ENCODE measurements at places on chromosomes 16 and 17.
A peak's percentile ranks its signal among the peaks of the same experiment; 100 is the strongest.

GRCh38 chr17:81340607-81341515 is 45.8 kb upstream of the SLC38A10 start:
- no peak for DNase-seq

DNA sequence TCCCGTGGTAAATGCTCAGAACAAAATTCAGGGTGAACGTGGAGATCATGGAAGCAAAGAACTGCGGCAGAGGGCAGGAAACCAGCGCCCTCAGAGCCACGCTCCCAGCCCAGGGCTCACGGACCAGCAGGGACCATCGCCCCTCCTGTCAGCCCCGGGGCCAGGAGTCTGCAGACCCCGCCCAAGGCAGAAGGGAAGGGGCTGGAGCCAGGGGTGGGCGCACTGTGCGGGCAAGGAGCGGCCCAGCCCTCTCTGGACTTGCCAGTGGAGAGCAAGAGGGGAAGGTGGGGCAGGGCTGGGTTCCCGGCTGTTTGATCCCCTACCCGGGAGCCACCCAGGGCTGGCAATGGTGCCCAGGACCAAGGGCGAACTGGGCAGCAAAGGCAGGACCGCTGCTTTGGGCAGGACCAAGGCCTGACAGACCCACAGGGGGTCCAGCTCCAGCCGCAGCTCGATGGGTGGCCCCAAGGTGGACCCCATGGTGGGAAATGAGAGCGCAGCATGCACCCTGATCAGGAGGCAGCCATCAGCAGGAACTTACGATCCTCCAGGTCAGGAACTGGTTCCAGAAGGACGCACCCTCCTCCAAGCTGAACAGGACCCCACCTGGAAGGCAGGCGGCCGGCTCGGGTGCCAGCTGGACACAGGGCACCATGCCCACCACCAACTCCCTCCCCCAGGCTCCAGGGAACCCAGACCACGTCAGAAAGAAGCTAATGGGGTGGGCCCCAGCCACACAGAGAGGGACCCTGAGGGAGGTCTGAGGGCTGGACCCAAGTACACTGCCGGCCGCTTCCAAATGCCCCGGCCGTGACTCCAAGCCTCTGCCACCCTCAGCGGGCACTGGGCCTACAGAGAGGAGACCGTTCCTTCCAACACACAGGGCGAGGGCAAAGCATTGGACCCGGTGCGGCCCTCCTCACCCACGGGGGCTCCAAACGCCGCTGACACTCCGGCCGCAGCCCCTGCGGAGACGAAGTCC is 11.1 kb upstream of the CCDC154 start:
- no peak for DNase-seq

- DNase-seq = no peak
Measured at GRCh38 chr17:54404259-54404658, 496.4 kb upstream of the TOM1L1 start.

DNA sequence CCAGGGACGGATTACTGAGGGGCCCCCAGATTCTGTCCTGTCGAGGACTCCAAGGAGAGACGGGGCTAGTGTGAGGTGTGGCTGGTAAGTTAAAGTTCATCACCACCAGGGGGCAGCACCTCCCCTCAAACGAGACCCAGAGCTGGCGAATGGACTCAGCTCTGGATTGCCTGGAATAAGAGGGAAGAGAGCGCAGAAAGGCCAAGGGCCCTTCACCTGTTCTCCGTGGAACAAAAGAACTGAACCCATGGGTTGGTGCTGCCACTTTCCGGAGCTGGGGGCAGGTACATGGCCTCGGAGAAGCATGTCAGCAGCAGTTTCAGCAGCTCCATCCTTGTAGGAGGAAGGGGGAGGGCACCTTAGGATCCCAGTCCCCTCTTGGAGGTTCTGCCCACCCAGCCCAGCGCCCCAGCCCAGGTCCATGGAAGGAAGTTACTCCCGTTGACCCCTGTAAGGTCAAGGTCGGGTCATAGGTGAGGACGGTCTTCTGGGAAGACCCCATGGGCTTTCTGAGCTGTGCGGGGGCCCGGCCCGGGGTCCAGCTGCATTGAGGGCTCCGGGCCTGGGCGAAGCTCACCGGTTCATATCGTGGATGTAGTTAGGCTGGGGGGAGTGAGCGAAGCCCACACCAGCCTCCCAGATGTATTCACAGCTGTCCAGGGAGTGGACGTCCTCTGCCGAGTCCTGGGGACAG is 10.8 kb downstream of the HID1 start:
- peak; percentile 78 for DNase-seq

GRCh38 chr17:8681170-8681949 is 50.8 kb upstream of the MYH10 start:
- peak; percentile 82 for DNase-seq

DNA sequence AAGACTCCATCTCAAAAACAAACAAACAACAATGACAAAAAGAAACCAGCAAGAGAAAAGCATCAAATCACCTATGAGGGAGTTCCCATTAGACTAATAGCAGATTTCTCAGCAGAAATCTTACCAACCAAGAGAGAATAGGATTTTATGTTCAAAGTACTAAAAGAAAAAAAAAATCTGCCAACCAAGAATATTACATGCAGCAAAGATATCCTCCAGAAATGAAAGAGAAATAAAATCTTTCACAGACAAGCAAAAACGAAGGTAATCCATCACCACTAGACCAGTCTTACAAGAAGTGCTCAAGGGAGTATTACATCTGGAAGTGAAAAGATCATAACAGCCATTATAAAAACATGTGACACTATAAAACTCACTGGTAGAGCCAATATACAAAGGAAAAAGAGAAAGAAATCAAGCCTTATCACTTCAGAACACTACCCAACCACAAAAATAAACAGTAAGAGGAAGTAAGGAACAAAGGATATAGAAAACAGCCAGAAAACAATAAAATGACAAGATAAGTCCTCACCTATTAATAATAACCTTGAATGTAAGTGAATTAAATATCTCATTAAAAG is 66.3 kb downstream of the STX8 start:
- DNase-seq = no peak

DNA sequence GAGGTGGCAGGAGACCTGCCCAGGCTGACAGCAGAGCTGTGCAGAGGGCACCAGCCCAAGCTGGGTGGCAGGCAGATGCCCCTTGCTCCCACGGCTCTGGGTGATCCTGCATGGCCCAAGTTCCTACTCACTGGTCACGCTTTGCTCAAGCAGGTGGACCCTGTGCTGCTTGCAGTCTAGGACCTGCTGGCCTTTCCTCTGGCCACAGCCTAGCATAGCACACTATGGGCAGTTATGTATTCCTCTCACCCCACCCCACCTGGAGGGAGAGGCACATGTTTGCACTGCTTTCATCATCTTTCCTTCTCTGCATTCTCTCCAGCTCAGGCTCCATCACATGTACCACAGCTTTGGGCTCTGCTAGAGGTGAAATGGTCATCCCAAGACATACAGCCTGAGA is 19.6 kb upstream of the SREBF1 start:
- DNase-seq = no peak

DNA sequence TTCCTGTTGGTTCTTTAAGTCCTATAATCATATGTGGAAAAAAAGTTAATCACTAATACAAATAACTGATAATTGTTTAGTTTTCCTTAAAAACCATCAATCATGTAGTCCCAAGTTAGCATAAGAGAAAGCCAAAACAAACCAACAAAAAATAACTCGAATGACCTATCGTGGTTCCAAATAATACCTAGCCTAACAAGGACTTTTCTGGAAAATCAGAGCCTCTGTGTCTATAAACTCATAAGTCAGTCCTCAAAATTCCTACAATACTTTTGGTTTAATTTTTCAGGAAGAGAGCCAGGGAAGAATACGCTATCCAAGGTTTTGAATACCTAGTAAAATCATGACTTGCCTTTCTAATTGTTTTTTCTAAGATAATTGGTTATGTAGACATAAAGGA is 975.3 kb upstream of the SOX9 start:
- peak; percentile 1 for DNase-seq

DNA sequence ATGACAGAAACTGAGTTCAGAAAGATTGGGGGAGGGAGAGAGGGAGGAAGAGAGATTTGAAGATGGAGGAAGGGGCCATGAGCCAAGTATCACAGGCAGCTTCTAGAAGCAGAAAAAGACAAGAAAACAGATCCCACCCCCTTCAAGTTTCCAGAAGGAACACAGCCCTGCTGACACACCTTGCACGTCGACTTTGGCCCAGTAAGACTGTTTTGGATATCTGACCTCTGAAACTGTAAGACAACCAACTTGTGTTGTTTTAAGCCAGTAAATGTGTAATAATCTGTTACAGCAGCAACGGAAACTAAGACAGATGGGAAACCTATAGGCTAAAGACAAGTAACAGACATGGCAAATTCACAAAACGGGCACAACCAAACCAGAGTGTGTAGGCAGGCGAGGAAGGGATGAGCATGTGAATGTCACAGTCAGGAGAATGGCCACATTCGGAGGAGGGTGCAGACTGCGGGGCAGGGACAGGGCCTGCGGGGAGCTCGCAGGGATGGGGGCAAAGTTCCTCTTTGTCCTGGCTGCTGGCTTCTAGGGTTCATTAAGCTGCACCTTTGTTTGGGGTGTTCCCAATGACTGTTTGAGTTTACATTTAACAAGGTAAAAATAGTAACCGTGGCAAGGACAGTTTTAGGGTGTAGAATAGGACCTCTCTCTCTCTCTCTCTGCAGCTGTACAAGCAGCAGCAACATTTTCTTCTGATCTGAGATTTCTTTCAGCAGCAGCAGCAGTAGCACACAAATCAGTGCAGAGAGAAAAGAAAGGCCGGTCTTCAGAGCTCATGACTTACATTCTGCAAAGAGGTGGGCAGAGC is 18.3 kb upstream of the ATP2C2 start:
- DNase-seq = no peak

DNA sequence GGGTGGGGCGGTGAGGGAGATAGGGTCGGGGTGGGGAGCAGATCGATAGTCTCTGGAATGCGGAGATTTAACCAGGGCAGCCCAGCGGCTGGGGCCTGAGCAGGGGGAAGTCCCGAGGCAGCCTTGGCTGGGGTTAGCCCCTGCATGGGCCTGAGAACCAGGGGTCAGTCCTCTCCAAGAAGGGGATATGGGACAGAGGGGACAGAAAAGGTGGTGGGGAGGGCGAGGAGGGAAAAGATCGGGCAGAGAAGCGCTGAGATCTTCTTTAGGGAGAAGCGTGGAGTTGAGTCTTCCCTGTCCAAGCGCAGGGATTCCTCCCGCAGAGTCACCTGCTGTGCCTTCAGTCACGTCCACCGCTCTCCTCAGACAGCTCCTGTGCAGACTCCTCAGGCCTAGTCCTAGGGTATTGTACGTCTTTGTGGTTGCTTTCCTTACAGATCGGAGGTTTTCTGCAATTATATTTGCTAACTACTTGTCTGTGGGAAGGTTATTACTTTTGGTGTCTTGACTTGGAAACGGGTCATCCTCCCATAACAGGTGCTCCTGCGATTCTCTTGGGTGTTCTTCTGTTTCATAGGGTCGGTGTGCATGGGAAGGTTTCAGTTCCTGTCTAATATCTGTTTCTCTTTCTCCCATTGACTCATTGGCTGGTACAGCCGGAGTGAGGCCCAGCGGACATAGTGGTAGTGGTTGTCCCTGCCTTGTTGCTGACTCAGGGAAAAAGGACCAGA is 952 bp downstream of the CD300A start:
- DNase-seq = no peak

DNA sequence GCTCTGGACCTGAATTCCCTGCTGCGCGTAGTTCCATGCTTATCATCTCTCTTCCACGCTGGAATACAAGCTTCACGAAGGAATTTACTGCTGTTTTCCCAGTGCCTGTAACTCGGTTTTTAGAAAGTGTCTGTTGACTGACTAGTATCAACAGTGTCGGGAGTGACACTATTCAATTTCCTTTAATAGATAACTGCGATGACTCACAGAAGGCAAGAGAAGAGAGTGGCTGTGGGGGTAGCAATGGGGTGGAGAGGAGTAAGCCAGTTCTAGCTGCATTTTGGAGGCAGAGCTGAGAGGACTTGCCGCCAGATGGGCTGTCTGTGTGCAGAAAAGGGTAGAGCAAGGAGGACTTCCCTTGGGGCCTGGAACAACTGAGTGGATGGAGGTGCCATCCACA is 25.2 kb downstream of the B4GALNT2 start:
- peak; percentile 18 for DNase-seq

DNA sequence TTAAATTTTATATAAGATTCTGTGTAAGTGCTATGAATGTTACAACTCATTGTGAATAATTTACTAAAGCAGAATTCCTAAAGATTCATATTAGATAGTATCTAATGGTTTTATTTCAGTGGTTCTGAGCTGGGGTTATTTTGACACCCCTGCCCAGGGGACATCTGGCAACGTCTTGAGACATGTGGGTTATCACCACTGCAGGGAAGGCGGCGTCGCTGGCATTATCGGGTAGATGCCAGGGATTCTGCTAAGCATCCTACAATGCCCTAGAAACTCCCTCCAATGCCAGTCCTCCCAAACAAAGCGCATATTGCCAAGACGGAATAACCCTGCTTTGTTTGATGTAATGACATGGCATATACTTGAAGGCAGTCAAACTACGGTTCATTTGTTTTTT is 372.3 kb upstream of the ZFHX3 start:
- DNase-seq = no peak

DNA sequence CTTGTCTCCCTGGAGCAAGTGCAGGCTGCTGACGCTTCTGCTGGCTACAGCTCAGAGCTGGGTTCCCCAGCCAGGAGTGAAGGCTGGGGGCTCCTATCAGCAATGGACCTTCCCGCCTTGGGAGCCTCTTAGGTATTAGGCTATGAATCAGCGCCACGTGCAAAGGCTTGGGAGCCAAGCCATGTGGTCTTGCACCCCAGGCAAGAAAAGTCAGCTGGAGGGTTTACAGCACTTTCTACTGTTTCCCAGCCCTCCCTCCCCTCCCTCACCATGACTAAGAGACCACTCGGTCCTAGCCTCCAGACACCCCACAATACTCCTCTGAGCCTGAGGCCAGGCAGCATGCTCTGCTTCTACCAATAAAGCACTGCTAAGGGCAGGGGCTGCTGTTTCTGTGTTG is 12.3 kb downstream of the EPX start:
- no peak for DNase-seq

- no peak for DNase-seq
Measured at GRCh38 chr17:68231541-68231940, 16.3 kb upstream of the AMZ2 start.

GRCh38 chr16:4693296-4693955 is at the start of gene NUDT16L1:
Gene NUDT16L1, plus strand, starts transcription at chr16:4693562. Its CDS starts 165 bp downstream, at chr16:4693727.
- DNase-seq = peak; percentile 95

DNA sequence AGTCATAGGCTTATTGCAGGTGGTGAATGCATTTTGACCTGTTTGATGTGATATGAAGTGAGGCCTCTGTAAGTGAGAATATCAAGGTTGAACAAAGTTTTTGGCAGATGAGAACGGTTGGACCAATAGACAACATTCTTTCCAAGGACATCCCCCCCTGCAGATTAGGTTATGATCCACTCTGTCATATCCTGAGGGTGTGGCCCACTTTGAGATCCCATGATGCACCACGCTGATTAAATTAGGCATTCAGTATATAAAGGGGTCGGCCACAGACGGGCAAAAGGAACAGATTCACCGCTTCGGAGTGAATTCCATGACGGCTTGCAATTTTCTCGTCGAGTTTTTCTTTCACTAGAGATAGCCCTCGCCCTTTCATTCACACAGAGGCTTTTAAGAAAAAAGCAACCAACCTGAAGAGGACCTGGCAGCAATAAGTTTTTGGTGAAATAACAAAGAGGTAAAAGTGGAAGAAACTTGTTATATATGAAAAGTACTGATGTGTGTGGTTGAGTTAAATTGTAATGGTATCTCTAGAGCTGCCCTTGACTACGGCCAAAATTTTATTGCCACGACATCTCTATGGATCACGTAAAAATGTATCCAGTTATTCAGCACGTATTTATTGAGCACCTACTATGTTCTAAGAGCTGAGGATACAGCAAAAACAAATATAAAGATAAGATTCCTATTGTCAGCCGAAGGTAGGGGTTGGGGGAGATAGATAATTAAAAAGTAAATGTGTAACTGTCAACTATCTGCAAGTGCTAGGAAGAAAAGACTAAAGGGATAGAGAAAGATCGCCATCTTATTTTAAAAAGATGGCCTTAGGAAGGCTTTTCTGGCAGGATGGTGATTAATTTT is 1.7 kb upstream of the RBBP6 start:
- DNase-seq = no peak
